MM.1S (cell line): ENCODE measurements at places on chromosomes 2 and 18.

GRCh38 chr2:100248971-100249370 lies 73.3 kb downstream of the LONRF2 start:
- H3K27ac ChIP-seq, result no peak overlapping the region
- no peak overlapping the region for H3K4me3 ChIP-seq
- H3K4me1 ChIP-seq, result peaks cover 5% of the 10 kb centered on the region; the same call in 1 of the 2 replicates

DNA sequence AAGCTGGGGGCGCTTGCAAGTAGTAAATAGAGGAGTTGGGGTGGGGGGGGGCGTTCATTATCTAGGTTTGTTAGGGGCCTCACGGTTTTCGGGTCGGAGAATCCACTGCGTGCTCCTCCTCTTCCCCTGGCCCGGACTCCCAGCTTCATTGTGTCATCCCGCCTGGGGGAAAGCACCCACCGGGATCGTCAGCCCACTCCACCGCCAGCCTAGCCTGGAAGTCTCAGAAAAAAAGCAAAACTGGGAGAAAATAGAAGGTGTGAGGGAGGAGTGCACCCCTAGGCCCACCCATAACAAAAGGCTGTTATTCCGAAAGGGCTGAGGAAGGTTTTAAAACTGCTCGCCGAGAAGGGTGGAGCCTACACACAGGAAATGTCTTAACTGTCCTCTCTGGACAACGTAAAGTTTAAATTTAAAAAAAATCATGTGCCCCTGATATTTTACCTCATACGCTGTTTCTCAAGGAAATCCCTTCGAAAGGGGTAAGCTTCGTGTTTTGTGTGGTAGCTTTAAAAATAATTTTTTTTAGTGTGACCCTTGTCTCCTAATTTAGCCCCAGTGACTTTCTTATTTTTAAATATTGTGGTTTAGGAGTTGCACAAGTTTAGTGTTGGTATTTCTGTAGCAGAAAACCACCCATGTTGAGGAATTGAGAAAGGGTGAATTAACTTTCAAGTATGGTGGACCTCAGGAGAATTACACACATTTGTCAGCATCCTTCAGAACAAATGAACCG lies 104.2 kb downstream of the SPTBN1 start:
- peak; percentile 79 for DNase-seq
- peak overlapping the region; percentile 77 for H3K27ac ChIP-seq
- H3K4me3 ChIP-seq, result peak overlapping the region; percentile 86
- H3K4me1 ChIP-seq, result peaks cover 33% of the 10 kb centered on the region

- no peaks in the 10 kb centered on the region for H3K27me3 ChIP-seq
- H3K4me1 ChIP-seq, result no peaks in the 10 kb centered on the region
- H3K4me3 ChIP-seq, result no peak overlapping the region
- H3K27ac ChIP-seq, result no peak overlapping the region
- no peaks in the 10 kb centered on the region for H3K36me3 ChIP-seq
Observed at GRCh38 chr18:21672521-21673267, 31.9 kb downstream of the ABHD3 start.

- H3K27me3 ChIP-seq, result peaks cover 20% of the 10 kb centered on the region
- H3K27ac ChIP-seq, result no peak overlapping the region
- H3K36me3 ChIP-seq, result no peaks in the 10 kb centered on the region
- no peaks in the 10 kb centered on the region for H3K4me1 ChIP-seq
- peak overlapping the region; percentile 69 for H3K4me3 ChIP-seq
- DNase-seq, result peak; percentile 41
Observed at GRCh38 chr2:216694082-216694825, 1.1 kb downstream of the IGFBP5 start.

DNA sequence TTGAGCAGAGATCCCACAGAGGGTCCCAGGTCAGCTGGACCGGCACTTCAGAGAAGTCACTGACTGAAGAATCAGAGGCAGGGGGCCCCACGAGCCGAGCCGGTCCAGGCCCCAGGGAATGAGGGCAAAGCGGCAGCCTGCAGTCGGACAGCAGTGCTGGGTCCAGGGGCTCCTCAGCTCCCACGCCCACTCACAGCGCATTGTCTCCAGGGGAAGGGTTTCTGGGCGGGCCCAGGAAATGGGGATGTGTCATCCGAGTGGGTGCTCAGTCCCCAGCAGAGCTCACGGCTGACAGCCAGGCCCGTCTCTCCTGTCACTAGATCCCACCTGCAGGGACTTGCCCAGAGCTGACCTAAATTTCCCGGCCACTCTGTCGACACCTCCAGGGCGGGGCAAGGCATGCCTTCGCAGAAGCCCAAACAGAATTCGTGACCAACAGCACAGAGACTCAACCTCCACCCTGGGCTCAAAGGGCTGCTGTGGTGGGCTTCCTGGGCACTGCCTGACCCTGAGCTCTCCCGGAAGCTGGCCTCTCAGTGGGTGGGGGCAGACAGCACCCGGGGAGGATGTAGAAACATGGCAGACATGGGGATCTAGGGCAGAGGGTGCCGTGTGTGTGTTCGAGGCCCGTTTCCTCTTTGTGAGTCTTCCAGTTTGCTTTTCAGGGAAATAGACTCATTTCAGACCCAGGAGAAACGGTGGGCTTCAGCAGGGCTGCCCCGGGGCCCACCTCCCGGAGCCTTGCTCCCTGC lies 42.1 kb upstream of the TAF1B start:
- no peak overlapping the region for H3K27ac ChIP-seq
- no peaks in the 10 kb centered on the region for H3K27me3 ChIP-seq
- no peaks in the 10 kb centered on the region for H3K36me3 ChIP-seq
